ENCODE measurements at places on chromosomes 6 and 20. TPM values are rescaled to one million over a fixed set of nuclear protein-coding genes. Genes with fewer than 3 reads are reported as not detected.

DNA sequence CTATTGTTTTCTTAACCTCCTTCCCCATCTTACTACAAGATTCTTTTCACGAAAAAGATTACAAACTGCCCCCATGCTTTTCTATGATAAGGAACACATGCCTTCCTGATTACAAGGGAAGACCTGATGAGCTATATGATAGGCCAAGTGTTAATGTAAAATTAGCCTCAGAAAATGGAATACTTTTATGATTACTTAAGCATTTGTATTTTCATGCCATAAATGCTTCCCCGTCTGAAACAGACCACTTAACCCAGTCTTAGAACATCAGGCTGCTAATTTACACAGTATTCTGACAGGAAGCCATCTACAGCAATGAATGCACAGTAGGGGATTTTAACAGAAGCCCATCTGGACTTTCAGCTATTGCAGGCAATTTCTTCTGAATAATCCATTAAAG is 274.9 kb downstream of the HAO1 start:
- peaks cover 9% of the 10 kb centered on the region for H3K4me1 ChIP-seq
- no peak overlapping the region for H3K27ac ChIP-seq
- no peak for DNase-seq
- H3K4me3 ChIP-seq, result no peak overlapping the region
- H3K27me3 ChIP-seq, result peaks cover 1% of the 10 kb centered on the region

- H3K27me3 ChIP-seq, result no peaks in the 10 kb centered on the region
- no peak for DNase-seq
- H3K4me1 ChIP-seq, result no peaks in the 10 kb centered on the region
- no peak overlapping the region for H3K27ac ChIP-seq
These were observed 9.2 kb upstream of the ZBTB9 start for GRCh38 chr6:33445119-33445603.

Gene TNF
- 0.60 TPM for total RNA-seq

DNA sequence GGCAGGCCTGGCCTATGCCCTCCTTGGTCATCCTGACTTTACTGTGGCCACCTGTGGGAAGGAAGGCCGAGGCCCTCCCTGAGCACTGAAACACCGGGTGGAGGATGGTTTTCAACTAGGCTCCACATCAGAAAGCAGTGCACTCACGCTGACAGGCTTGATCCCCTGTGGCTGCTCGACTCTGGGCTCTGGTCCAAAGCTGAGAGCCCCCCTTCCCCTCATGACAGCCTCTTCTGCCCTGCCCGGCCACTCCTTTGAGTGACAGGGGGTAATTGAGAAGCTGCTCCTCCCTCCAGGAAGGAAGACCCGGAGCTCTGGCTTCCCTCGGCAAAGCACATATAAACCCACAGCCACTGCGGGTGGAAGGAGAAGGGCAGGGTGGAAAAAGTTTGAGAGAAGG is 43.6 kb downstream of the MUC22 start:
- H3K27ac ChIP-seq, result peak overlapping the region; percentile 27
- peaks cover 41% of the 10 kb centered on the region for H3K4me1 ChIP-seq
- peak overlapping the region; percentile 32 for H3K4me3 ChIP-seq
- no peaks in the 10 kb centered on the region for H3K36me3 ChIP-seq
- DNase-seq, result peak; percentile 46
- no peaks in the 10 kb centered on the region for H3K27me3 ChIP-seq

Gene FGD2
- not detected for total RNA-seq

GRCh38 chr20:39069976-39070375 is 107.8 kb downstream of the DHX35 start:
- H3K36me3 ChIP-seq, result no peaks in the 10 kb centered on the region
- no peak overlapping the region for H3K27ac ChIP-seq
- peaks cover 18% of the 10 kb centered on the region for H3K4me1 ChIP-seq
- no peak for DNase-seq
- H3K4me3 ChIP-seq, result no peak overlapping the region

Gene CDH4
- total RNA-seq, result 1.6 TPM

- peaks cover 57% of the 10 kb centered on the region for H3K27me3 ChIP-seq
- no peak for DNase-seq
- no peak overlapping the region for H3K4me3 ChIP-seq
- no peaks in the 10 kb centered on the region for H3K36me3 ChIP-seq
- H3K27ac ChIP-seq, result no peak overlapping the region
- peaks cover 10% of the 10 kb centered on the region for H3K4me1 ChIP-seq
These were observed 141.4 kb downstream of the MAFB start for GRCh38 chr20:40547483-40548091.

Gene OXT
- total RNA-seq, result not detected

DNA sequence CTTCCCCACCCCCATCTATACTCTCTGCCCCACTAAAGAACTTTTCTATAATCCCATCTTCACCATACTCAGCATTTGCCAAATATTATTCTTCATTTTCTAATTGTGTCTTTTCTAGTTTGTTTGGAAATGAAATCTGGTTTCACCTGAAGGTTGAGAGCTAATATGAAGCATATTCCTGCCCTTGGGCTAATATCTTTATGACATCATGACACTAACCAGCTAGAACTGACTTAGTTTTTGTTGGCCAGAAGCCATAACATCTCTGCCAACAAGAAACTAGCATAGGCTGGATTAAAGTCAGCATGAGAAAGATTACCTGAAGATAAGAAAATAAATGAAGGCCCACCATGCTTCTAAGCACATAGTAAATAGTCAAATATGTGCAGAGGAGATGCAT is 16.7 kb downstream of the UNC5CL start:
- peaks cover 12% of the 10 kb centered on the region for H3K36me3 ChIP-seq
- peak overlapping the region; percentile 94 for H3K27ac ChIP-seq
- H3K4me1 ChIP-seq, result peaks cover 50% of the 10 kb centered on the region
- H3K4me3 ChIP-seq, result no peak overlapping the region

Gene CALHM5
- 1.4 TPM for total RNA-seq

GRCh38 chr6:6384520-6384919 is 64.1 kb upstream of the F13A1 start:
- H3K36me3 ChIP-seq, result no peaks in the 10 kb centered on the region
- no peak for DNase-seq
- no peak overlapping the region for H3K4me3 ChIP-seq

GRCh38 chr20:37797669-37798175 is 103.9 kb downstream of the CTNNBL1 start:
- DNase-seq, result no peak
- H3K4me1 ChIP-seq, result peaks cover 15% of the 10 kb centered on the region
- H3K27me3 ChIP-seq, result no peaks in the 10 kb centered on the region
- peaks cover 22% of the 10 kb centered on the region for H3K36me3 ChIP-seq

DNA sequence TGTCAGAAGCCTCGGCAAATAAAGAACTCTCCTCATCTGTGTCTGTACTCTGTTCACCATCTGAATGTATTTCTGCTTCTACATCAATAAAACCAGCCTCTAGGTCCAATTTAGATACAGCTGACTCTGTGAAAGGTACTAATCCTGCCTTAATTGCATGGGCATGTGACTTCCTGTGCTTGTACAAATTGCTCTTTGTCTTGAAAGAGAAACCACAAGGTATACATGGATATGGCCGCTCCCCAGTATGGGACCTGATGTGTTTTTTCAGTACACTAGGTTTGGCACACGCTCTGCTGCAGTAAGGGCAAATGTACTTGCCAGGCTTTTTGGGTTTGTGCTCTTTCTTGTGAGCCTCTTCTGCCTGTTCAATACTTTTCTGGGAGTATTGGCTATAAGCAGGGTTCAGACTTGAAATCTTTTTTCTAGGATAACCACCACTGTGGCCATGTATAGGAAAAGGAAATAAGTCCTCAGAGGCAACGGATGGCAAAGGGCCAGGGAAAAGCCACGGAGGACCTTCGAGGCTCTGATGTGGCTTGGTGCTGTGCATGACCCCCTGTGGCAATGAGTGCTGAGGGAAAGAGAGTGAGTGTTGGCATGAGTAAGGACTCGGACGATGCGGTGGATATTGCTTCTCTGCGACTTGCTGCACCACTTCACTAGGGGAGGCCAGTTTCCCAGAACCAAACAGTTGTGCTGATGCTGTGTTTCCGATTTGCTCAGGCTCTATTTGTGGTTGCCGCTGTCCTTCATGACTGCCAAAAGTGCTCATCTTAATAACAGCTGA is 170.9 kb downstream of the HIVEP2 start:
- no peaks in the 10 kb centered on the region for H3K27me3 ChIP-seq
- no peak overlapping the region for H3K27ac ChIP-seq
- no peak overlapping the region for H3K4me3 ChIP-seq
- H3K4me1 ChIP-seq, result no peaks in the 10 kb centered on the region
- H3K36me3 ChIP-seq, result peaks cover 41% of the 10 kb centered on the region
- no peak for DNase-seq

Gene CLPSL1
- not detected for total RNA-seq

DNA sequence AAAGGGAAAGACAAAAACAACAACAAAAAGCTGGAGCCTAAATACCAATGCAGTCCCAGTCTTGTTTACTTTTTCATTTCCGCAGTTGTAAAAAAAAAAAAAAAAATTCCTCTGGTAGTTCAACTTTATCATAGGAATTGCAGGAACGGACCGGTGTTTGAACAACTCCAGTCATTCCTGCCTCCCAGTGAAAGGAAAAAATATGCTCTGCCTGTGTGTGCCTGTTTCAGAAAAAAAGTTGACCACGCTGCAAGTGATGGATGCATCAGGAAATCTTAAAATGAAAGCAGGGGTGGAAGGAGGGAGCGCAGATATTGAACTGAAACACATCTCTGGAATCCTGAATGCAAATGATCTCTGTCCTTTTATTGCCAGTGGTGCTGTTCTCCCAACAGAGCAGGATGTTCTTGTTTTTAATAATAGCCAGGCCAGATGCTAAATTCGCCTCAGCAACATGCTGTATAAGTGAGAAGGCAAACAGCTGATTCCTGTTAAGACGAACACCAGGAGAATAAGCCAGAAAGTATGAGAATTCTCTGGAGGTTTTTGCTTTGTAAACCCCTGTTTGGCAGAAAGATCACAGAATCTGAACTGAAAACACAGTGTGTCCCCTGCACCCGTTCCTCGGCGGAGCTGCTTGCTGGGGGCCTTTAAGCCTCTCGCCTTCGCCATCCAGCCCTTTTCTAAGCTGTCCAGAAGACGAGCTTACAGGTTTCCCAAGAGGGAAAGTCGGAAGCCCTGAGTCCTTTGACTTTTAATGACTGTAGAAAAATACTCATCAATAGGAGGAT is 178.4 kb upstream of the SUPT3H start:
- H3K27me3 ChIP-seq, result no peaks in the 10 kb centered on the region
- H3K36me3 ChIP-seq, result no peaks in the 10 kb centered on the region
- no peak for DNase-seq
- peaks cover 32% of the 10 kb centered on the region for H3K4me1 ChIP-seq

- H3K27me3 ChIP-seq, result no peaks in the 10 kb centered on the region
- DNase-seq, result no peak
- H3K36me3 ChIP-seq, result no peaks in the 10 kb centered on the region
- H3K4me1 ChIP-seq, result peaks cover 30% of the 10 kb centered on the region
These were observed 111.0 kb downstream of the PLCB1 start for GRCh38 chr20:8242827-8243724.

GRCh38 chr20:31835977-31836852 is 9.2 kb downstream of the FOXS1 start:
- no peak for DNase-seq
- peaks cover 10% of the 10 kb centered on the region for H3K4me1 ChIP-seq
- H3K4me3 ChIP-seq, result no peak overlapping the region
- H3K36me3 ChIP-seq, result no peaks in the 10 kb centered on the region

Gene SEC63
- 154 TPM for total RNA-seq

DNA sequence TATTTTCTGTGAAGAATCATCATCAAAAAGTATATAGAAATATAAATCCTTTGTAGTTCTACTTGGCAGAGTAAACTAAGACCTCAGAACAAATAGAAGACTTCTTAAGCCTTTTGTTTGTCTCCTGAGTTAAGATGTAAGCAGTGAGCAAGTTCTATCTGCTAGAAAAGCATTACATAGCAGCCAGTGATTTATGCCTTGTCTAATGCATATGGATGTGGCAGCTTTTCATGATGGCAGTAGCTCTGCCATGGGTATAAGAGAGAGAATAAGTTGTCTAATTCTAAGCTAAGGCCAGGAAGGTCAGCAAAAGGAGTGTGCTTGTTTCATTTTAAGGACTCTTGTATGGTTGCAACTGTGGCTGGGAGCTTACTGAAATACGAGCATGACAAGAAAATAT is 920.2 kb downstream of the GRIK2 start:
- no peak overlapping the region for H3K4me3 ChIP-seq
- no peaks in the 10 kb centered on the region for H3K4me1 ChIP-seq
- no peaks in the 10 kb centered on the region for H3K36me3 ChIP-seq
- H3K27ac ChIP-seq, result no peak overlapping the region
- H3K27me3 ChIP-seq, result no peaks in the 10 kb centered on the region

- H3K4me1 ChIP-seq, result no peaks in the 10 kb centered on the region
- H3K36me3 ChIP-seq, result no peaks in the 10 kb centered on the region
- DNase-seq, result no peak
- no peak overlapping the region for H3K4me3 ChIP-seq
- H3K27me3 ChIP-seq, result no peaks in the 10 kb centered on the region
These were observed 58.1 kb downstream of the RNF144B start for GRCh38 chr6:18445228-18445627.

Gene KHDC1L
- total RNA-seq, result 0.56 TPM

GRCh38 chr6:2658788-2659187 is 91.9 kb downstream of the MYLK4 start:
- H3K4me3 ChIP-seq, result no peak overlapping the region
- no peaks in the 10 kb centered on the region for H3K27me3 ChIP-seq
- no peaks in the 10 kb centered on the region for H3K4me1 ChIP-seq
- no peaks in the 10 kb centered on the region for H3K36me3 ChIP-seq
- no peak overlapping the region for H3K27ac ChIP-seq
- no peak for DNase-seq

- H3K27me3 ChIP-seq, result no peaks in the 10 kb centered on the region
- no peak overlapping the region for H3K27ac ChIP-seq
- no peak overlapping the region for H3K4me3 ChIP-seq
- no peak for DNase-seq
- H3K4me1 ChIP-seq, result no peaks in the 10 kb centered on the region
These were observed 159.3 kb upstream of the ECI2 start for GRCh38 chr6:4294636-4295035.

Gene LHFPL5
- not detected for total RNA-seq

DNA sequence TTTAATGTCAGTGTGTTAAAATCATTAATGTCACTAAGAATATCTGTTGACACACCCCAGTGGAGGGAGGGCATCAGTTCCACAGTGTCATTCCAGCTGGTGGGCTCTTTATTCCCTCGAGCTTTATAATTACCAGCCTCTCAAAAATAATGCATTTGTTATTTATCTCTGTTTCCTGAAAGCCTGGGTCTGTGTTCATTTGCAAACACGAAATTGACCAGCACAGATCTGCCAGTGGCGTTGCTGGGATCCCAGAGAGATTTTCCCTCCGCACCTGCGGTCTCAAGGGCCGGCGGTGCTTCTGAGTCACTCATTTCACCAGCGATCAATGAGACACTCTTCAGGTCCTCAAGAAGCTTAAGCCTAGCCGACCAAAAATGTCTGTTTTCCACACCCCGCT is 5.7 kb upstream of the PYGB start:
- peaks cover 15% of the 10 kb centered on the region for H3K4me1 ChIP-seq
- no peak for DNase-seq
- H3K36me3 ChIP-seq, result no peaks in the 10 kb centered on the region
- no peak overlapping the region for H3K27ac ChIP-seq
- H3K27me3 ChIP-seq, result peaks cover 13% of the 10 kb centered on the region
- no peak overlapping the region for H3K4me3 ChIP-seq

- no peaks in the 10 kb centered on the region for H3K4me1 ChIP-seq
- H3K27ac ChIP-seq, result no peak overlapping the region
- no peak for DNase-seq
- no peaks in the 10 kb centered on the region for H3K36me3 ChIP-seq
- H3K27me3 ChIP-seq, result peaks cover 36% of the 10 kb centered on the region
These were observed 3.0 kb upstream of the SEMG2 start for GRCh38 chr20:45218124-45218523.
